Activated T-cell treated with anti-CD3 and anti-CD28 coated beads for 48 hours (primary cell): ENCODE measurements at places on chromosomes 13 and 19.

DNA sequence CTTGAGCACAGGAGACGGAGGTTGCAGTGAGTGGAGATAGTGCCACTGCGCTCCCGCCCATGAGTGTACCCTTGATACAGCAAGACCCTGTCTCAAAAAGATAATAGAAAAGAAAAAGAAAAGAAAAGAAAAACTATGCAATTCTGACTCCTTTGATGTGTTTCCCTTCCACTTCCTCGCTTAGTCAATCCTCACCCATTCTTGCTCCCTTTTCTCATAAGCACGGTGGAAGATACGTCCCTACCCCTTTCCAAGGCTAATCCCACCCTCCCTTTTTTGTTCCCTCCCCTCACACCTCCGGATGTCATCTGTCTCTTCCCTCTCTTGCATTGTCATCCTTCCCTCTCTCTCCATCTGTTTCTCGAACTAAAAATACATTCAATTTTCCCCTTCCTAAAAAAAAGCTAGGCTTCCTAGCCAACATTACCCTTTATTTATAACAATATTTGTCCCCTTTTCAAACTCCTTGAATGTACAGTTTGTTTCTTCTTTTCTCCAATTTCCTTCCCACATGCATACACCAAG lies 40.5 kb upstream of the ITM2B start:
- DNase-seq, result no peak

- no peak for DNase-seq
Measured at GRCh38 chr13:41916173-41916954, 44.5 kb downstream of the VWA8 start.

- DNase-seq, result no peak
Measured at GRCh38 chr19:40489882-40490230, 23.1 kb downstream of the SPTBN4 start.

DNA sequence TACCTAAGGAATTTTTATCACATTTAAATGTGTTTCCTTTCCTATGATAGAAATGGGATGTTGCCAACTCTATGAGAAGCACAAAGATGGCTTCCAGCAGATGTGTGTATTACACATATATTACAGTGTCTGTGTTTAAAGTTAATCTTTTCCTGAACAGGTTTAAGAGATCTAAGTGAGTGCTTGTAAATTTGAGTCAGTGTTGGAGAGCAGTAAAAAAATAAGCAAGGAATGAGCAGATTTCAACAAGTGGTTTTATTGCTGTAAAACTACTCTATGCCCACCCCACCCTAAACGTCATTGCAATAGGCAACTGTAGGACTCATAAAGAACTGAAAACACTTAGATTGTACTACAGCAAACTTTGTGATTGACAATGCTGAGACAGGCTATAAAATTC lies 248.7 kb downstream of the KLF5 start:
- no peak for DNase-seq

DNA sequence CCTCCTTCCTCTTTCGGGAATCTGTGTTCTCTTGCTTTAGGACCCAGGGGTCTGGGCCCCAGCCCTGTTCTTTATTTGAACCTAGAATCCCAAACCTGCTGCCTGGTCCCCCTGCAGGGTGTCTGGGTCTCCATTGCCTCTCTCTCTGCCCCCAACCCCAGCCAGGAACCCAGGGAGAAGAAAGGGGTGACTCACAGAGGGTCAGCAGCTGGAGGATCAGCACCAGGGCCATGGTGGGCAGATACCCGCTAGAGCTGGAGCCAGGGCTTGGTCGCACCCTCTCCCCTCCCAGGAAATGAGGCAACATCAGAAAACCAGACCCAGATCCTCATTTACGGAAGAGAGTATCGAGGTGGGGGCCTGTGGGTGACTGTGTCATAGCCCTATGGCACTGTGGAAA lies at the start of gene OSCAR:
Gene OSCAR (minus strand): TSS at position 243 of the 400 bp plus-strand sequence. CDS start 11 bp downstream, at position 232.
- no peak for DNase-seq

DNA sequence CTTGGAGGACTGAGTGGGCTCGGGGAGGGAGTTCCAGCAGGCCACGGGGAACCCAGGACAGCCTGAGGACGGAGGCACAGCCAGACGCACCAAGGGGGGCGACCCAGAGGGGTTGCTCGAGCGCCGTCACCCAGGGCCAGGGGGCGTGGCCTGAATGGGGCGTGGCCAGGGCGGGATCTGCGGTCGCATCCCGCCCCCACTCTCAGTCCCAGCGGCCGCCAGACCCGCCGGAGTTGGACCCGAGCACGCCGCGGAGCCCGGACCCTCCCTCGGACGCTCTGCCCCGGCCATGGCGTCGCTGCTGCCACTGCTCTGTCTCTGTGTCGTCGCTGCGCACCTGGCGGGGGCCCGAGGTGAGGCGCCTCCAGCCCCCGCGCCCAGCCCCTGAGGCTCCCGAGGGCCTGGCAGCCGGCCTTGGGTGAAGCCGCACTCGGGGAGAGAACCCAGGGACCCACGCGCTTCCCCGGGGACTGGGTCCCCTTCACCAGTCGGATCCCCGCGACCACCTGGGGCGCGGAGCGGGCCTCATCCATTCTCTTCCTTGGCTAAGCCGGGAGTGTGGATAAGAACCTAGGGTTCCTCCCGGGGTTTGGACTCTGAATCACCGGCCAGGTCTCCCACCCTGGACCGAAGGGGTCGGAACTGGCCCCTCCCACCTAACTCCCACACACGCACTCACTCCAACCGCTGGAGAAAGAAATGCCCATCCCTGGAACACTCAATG lies at the start of gene CILP2:
Gene CILP2 (plus strand): TSS at position 205 of the 724 bp plus-strand sequence. CDS start 85 bp downstream, at position 290.
- peak; percentile 42 for DNase-seq

DNA sequence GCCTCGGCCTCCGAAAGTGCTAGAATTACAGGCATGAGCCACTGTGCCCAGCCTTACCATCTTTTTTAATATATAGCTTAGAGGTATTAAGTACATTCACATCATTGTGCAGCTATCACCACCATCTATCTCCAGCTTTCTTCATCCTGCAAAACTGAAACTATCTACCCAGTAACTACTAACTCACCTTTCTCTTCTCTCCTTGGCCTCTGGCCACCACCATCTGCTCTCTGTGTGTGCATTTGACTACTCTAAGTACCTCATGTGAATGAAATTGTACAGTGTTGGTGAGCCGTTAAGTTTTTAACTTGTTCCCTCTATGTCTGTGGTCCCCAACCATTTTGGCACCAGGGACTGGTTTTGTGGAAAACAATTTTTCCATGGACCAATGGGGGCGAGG lies 56.1 kb downstream of the CDK8 start:
- DNase-seq, result no peak

DNA sequence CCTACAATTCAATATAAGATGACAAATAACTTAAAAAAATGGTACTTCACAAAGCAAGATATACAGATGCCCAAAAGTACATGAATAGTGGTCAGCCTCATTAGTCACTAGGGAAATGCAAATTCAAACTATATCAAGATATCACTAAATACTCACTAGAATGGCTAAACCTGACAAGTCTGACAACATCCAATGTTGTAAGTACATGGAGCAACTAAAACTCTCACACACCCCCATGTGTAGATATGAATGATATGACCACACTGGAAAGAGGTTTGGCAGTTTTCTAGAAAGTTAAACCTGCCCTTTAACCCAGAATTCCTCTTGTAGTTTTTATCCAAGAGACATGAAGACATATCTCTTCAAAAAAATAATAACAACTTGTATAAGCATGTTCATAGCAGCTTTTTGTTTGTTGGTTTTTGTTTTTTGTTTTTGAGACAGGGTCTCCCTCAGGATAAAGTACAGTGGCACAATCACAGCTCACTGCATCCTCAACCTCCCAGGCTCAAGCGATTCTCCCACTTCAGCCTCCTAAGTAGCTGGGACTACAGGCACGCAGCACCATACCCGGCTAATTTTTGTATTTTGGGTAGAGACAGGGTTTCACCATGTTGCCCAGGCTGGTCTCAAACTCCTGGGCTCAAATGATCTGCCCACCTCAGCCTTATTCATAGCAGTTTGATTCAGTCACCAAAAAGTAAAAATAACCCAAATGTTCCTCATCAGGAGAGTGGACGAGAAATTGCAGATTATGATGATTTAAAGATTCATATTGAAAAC lies 55.1 kb downstream of the RFX2 start:
- DNase-seq, result no peak

DNA sequence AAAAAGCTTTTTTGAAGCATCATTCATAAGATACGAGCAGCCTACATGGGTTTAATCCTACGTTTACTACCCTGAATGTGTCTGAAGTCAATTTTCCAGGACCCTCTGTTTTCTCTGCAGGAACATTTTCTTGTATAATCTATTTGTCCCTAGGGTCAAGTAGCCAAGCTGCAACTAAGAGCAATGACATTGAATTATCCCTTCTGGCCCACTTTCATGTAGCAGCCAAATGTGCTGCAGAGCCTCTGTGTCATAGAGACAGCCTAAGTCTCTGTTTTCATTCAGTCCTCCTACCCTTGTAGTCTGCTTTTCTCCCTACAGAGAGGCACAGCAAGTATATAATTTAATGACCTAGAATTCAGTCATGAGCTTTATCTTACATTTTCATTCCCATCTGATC lies 82.1 kb downstream of the ZAR1L start:
- DNase-seq, result no peak

- DNase-seq, result no peak
Measured at GRCh38 chr19:12991296-12991695, 4.0 kb upstream of the NFIX start.

DNA sequence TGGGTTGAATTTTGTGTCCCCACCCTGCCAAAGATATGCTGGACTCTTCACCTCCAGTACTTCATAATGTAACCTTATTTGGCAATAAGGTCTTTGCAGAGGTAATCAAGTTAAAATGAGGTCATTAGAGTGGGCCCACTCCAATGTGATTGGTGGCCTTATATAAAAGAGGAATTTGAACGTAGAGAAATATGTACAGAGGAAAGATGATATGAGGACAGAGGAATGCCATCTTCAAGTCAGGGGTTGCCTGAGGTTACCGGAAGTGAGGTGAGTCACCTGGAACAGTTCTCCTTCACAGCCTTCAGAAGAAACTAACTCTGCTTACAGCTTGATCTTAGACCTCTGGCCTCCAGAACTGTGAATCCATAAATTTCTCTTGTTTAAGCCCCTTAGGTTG lies 69.9 kb downstream of the GPC5 start:
- no peak for DNase-seq

DNA sequence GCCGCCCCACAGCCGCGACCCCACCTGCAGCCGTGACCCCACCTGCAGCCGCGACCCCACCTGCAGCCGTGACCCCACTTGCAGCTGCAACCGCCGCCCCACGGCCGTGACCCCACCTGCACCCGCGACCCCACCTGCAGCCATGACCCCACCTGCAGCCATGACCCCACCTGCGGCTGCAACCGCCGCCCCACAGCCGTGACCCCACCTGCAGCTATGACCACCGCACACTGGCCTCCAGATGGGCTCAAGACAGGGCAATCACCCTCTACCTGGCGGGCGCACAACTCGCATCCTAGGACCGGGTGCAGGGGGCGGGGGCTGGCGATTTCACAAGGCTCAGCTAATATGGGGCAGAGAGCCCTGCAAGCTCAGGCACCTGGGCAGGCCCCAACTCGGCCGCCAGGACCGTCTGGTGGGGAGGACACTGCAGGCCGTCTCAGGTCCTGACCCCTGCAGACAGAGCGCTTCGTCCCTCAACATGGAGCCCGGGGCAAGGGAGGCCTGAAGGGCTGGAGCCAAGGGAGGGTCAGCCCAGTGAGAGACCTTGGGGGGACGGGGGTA lies 15.1 kb downstream of the SBNO2 start:
- no peak for DNase-seq

DNA sequence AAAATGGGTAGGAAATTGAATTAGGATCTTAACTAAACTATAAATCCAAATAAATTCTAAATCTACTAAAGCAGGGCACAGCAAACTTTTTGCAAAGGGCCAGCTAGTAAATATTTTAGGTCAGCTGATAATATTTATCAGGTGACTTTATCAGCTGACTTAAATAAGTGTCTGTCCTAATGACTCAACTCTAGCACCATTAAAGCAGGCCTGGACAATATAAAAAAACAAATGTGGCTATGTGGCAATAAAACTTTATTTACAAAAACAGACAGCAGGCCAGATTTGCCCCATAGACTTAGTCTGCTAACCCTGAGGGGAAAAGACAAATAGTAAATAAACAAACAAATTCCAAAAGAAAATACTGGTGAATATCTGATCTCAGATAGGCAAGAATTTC lies 27.7 kb upstream of the DOCK9 start:
- DNase-seq, result no peak

DNA sequence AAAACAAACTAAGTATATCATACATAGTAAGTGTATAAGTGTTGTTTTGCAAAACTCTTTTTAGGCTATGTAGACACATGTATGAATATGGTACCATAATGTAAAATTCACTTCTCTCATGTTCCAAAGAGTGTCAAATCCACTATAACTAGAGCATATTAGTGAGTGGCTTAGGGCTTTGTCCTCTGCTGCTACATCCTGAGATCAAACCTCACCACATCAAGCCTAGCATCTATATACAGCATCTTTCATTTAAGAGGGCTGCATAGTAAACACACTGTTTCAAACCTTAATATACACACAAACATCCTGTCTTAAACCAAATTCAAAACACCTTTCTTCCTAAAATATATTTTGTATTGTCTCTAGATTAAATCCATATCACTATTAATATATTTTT lies 38.7 kb downstream of the ELF1 start:
- DNase-seq, result no peak

DNA sequence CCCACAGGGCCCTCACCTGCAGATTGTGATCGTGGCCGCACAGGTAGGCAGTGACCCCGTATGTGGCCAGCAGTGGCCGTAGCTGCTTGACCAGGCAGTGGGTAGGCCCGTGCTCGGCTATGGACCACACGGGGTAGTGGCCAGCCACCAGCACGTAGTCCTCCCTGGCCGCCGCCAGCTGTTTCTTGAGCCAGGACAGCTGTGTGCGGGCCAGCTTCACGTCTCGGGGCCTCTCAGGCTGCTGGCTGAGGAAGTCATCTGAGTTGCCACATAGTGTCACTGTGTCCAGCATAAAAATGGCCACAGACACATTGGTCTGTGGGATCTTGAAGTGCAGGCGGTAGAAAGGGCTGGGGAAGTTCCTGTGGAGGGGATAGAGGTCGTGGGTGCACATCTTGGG lies 1.2 kb downstream of the ACP5 start:
- no peak for DNase-seq

DNA sequence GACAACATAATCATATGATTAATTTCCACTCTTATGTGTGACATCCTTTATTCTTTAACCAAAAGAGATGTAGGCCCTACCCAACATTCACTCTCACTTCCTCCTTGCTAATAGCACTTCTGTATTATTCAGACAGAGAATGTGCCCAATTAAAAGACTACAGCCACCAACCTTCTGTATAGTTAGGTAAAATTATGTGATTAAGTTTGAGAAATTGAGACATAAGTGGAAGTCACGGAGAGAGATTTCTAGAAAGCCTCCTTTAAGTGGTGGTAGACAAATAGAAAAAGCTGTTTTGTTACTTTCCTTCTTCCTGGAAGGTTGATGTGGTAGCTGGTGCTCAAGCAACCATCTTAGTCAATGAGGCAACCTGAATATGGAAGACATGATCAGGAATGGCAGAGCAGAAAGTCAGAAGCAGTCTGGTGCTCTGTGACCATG lies 14.8 kb downstream of the EPSTI1 start:
- no peak for DNase-seq

GRCh38 chr19:4473011-4473762 lies 1.1 kb downstream of the HDGFL2 start:
- no peak for DNase-seq
